ENCODE measurements at places on chromosomes 11 and 22. TPM values are rescaled to one million over a fixed set of nuclear protein-coding genes. Genes with fewer than 3 reads are reported as not detected.
A peak's percentile ranks its signal among the peaks of the same experiment; 100 is the strongest.

BATF2 gene
- 2.0 TPM for total RNA-seq

GRCh38 chr11:33268945-33269540 is 11.9 kb downstream of the HIPK3 start:
- no peak for ATAC-seq

- peak; percentile 60 for ATAC-seq
These were observed 102.6 kb downstream of the GALNT18 start for GRCh38 chr11:11519184-11519583.

PIWIL4 gene
- total RNA-seq: 0.50 TPM

DNA sequence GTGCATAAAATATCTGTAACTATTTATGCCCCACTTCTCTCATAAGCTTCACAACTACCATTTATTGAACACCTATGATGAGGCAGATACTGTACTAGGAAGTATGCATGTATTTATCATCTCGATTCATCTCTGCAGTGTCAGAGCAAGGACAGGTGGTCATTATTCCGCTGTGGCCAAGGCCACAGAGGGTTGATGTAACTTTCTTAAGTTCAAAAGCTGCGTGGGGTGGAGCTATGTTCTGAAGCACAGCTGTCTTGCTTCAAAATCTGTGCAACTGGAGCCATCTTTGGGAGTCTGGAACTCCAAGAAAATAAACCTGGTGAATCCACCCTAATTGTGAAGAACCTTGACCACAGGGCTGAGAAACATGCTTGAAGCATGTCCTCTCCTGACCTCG is 60.2 kb upstream of the HMGXB4 start:
- no peak for ATAC-seq

GRCh38 chr22:38412435-38413084 is 42.4 kb downstream of the KCNJ4 start:
- ATAC-seq: no peak

ARVCF gene
- 9.5 TPM for total RNA-seq

DNA sequence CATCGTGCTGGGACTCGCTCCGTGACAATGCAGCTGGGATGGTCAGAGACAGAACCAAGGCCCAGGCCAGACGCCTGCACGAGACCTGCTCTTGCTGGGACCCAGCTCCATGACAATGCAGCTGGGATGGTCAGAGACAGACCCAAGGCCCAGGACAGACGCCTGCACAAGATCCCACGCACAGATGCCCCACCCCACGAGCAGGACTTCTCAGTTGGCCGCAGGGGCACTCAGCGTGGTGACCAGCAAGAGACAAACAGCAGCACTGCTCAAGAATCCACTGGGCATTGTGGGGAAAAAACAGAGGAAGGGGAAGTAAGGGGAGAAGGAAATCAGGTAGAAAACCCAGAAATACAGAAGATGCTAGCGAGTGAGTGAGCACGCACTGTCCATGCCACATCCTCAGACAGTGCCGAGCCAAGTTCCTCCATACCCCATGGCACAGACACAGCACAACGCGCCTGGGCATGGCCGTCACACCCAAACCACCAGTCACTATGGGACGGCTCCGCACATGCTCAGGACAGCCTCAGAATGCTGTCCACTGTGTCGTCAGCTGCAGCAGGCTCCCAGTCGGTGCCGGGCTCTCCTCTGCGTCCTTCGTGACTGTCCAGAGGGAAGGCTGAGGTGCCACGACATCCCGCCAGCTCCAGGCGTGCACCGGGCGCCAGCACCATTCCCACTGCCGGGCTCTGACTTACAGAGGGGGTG is 44.5 kb downstream of the BRD1 start:
- ATAC-seq: no peak

DNA sequence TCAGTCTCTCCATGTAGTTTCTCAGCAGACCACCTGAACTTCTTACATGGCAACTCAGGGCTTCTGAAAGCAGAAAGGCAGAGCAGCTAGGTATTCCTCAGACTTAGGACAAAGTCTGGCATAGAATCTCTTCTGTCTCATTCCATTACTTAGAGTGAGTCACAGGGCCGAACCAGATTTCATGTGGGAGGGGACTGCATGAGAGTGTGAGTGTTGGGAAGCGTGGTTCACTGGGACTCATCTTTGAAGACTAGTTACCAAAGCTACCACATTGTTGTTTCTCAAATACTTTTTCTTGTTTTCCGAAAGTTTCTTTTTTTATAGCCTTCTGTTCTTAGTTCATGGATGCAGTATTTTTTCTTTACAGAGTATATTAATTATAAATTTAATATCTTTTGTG is 36.1 kb upstream of the SCN3B start:
- no peak for ATAC-seq

PLA2G6 gene
- total RNA-seq: 16.9 TPM

GRCh38 chr11:31000381-31000780 is 369.2 kb downstream of the DCDC1 start:
- ATAC-seq: no peak

DNA sequence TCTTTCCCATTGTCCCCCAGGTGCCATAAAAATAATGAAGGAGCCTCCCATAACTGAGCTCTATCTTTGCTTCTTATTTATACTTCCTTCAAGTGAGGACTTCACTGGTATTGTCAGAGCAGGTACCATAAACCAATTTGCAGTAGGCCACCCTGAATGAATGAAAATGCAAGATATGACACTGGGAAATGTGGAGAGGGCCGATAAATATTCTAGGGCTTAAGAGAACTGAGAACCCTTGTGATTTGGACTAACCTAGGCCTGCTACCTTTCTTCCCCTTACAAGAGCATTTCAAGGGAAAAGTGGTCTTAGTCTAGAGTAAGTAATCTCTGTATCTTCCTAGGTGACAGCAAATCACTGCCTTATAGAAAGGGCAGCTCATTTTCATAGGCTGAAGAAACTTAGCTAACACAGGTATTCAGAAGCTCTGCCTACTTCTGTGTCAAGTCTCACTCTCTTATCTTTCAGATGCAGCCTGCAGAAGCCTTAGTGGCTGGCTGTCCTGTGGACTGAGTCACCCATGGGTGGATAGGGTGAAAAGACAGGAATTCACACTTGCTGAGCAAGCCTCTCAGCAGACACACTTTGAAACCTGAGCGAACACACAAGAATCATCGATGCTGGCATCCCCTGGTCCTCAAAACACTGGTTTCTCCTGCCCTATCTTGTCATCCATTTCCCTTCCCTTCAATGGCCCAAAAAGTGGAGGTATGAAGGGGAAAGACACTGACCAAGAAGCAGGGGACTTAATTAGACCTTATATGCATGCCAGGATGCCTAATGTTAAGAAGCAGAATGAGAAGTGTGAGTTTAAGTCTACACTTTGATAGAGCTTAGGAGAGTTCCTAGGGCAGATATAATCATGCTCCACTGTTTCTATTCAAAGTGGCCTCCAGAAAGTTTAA is 15.2 kb downstream of the NRIP3 start:
- no peak for ATAC-seq

DNA sequence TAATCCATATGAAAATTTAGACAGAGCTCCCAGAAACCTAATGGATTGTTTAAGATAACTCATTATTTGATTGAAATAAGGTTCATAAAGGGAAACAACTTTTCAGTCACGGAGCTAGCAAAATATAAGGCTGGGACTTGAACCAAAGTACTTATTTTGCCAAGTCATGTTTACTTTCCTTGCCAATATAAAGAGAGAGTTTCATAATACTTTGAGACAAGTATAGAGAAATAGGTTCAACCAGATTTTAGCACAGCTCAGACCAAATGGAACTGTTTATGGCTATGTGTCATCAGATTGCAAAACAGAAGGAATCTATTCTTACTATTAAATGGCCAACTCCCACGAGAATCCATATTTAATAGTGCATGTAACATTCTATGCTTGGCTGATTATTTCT is 1517.5 kb upstream of the TENM4 start:
- ATAC-seq: no peak

DNA sequence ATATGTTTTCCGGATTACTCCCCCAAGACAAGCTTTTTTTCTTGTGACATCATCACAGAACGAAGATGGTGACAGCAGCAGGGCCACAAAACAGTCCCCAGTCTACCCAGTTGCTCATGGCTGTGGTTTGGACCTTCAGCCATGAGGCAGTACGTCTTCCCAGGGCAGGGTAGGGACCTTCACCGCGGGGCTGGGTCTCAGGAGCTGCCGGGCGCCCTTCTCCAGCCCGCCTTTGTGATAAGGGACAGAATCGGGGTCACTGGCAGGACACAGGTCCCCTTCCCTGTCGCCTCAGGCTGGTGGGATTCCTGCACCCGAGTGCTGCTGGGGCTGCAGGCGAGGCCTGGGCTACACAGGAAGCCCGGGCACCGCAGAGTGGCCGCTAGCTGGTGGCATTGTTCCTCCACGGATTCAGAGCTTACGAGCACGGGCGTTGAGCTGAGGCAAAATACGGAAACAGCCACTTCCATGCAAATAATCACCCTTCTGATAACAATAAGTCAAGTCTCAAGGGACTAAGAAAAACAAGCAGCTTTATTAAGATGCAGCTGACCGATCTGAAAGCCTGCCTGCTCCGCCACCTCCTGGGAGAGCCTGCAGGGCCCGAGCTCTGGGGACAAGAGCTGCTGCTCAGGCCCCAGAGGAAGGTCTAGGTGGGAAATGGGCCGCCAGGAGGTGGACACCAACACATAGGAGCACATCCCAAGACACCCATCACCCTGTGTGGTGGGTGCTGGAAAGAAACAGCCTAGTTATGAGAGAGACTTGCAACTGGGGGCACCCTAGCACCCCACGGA is 12.3 kb downstream of the TBX1 start:
- peak; percentile 50 for ATAC-seq

DNA sequence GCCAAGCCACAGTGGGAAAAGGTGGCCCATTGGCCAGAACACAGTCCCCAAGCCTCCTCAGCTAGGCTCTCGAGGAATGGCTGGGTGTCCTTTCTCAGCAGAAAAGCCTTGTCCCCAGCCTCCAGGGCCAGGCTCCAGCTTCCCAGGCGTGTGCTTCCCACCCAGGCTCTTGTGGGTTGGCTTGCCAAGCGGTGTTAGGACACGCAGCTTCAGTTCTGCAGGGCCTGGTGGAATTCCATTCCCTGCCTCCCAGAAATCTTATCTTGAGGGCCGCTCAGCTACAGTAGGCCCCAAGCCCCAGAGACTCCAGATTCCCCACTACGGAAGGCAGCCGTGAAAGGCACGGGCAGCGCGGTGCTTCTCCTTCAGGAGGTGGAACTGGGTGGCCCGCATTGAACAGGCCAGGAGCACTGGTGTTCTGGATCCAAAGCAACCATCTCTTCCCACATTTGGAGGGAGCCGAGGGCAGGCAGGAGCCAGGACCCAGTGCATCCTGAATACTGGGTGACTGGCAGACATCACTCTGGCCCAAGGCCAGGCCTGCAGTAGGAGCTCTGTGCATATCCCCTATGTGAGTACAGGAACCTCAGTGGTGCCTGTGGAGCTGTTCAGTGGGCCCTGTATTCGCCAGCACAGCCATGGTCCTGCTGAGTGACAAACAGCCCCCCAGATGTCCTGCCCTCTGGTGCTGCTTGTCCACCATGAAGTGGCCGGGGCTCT is 16.7 kb upstream of the KCNQ1OT1 start:
- no peak for ATAC-seq

GRCh38 chr11:33949252-33949913 is 57.5 kb upstream of the LMO2 start:
- ATAC-seq: no peak

DNA sequence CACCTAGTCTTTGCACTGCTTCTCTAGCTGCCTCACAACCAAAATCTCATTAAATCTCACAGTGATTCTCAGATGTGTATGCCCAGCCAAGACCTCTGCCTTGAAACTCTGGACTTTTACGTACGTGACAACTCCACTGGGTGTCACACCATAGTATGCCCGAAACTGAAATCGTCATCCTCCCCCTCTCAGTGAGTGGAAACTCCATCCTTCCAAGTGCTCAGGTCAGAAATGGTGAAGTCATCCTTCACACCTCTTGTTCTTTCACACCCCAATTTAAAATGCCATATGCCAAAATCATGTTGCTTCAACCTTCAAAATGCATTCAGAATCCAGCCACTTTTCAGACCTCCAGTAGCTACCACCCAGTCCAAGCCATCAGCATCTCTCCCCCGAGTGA is 42.5 kb downstream of the SFI1 start:
- no peak for ATAC-seq

GRCh38 chr11:60798631-60799030 is 13.5 kb downstream of the MS4A10 start:
- no peak for ATAC-seq

GRCh38 chr22:36212901-36213300 is 11.3 kb upstream of the APOL4 start:
- no peak for ATAC-seq

DNA sequence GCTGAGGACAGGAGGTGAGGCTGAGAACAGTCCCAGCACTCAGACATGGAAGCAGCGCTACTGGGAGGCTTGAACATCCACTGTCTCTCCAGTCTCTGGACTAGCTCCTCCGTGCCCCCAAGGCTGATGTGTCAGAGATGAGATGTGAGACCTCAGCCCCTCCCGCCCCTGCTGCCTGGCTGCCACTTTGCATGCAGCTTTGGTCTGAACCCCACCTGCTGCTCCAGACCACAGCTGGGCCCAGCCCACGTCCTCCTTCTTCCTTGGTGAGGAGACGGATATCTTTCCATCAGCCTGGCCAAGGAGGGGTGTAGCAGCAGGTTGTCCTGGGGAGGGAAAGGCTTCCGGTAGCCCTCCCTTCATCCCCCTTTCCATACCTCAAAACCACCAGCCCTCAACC is 148.0 kb upstream of the B3GAT1 start:
- no peak for ATAC-seq

POU2AF1 gene
- total RNA-seq: 0.15 TPM

- ATAC-seq: no peak
These were observed 358.0 kb downstream of the DLG2 start for GRCh38 chr11:85269109-85269508.

- ATAC-seq: no peak
These were observed 92.2 kb downstream of the C11orf91 start for GRCh38 chr11:33608386-33608785.

UPK3A gene
- not detected for total RNA-seq

TAGLN gene
- total RNA-seq: 4.3 TPM

MAJIN gene
- total RNA-seq: not detected

MTMR2 gene
- total RNA-seq: 46.4 TPM

NUDT22 gene
- 21.5 TPM for total RNA-seq

GRCh38 chr11:84930863-84931262 is 696.3 kb downstream of the DLG2 start:
- no peak for ATAC-seq

LRP4 gene
- total RNA-seq: 3.7 TPM
